Activated naive CD4-positive, alpha-beta T cell treated with anti-CD3 and anti-CD28 coated beads, Interleukin-2, amount 10 ng/mL, durations not matched to agents 5 hours and 36 hours (primary cell): ENCODE measurements at places on chromosomes 2 and 18. TPM values are rescaled to one million over a fixed set of nuclear protein-coding genes. Genes with fewer than 3 reads are reported as not detected.

SPHKAP gene
- total RNA-seq, result not detected

SCN2A gene
- not detected for total RNA-seq

UGT1A8 gene
- not detected for total RNA-seq

ANKRD36 gene
- total RNA-seq, result 58.0 TPM

CFC1B gene
- not detected for total RNA-seq

FSHR gene
- not detected for total RNA-seq

LDLRAD4 gene
- 28.9 TPM for total RNA-seq

NT5DC4 gene
- not detected for total RNA-seq

FAM136A gene
- 33.5 TPM for total RNA-seq

HOXD10 gene
- not detected for total RNA-seq

MAPK4 gene
- not detected for total RNA-seq

SPEG gene
- 1.7 TPM for total RNA-seq

KCNG2 gene
- not detected for total RNA-seq

MALL gene
- not detected for total RNA-seq

PTPRM gene
- total RNA-seq, result 3.4 TPM

KHK gene
- 10.1 TPM for total RNA-seq

ITPRIPL1 gene
- total RNA-seq, result 27.9 TPM

ABI2 gene
- 21.3 TPM for total RNA-seq

TUBA3D gene
- not detected for total RNA-seq

PPIG gene
- total RNA-seq, result 59.0 TPM

SP140L gene
- total RNA-seq, result 121 TPM

COL3A1 gene
- 0.51 TPM for total RNA-seq

TUBB8B gene
- total RNA-seq, result not detected

HOXD4 gene
- not detected for total RNA-seq

RAPH1 gene
- total RNA-seq, result 3.0 TPM

SCYGR4 gene
- not detected for total RNA-seq

MC4R gene
- total RNA-seq, result not detected

ABCG8 gene
- not detected for total RNA-seq

COL4A3 gene
- not detected for total RNA-seq

HRH4 gene
- 0.17 TPM for total RNA-seq

ST8SIA5 gene
- not detected for total RNA-seq

RUFY4 gene
- total RNA-seq, result 0.88 TPM

DCDC2C gene
- not detected for total RNA-seq

WDR43 gene
- 59.4 TPM for total RNA-seq

SFTPB gene
- total RNA-seq, result not detected

IL1R1 gene
- 0.75 TPM for total RNA-seq

LYPD6 gene
- total RNA-seq, result not detected

CD8B gene
- total RNA-seq, result 3.0 TPM

COL6A3 gene
- 0.43 TPM for total RNA-seq

SLC39A10 gene
- total RNA-seq, result 77.7 TPM

CAVIN2 gene
- total RNA-seq, result not detected

FIGN gene
- total RNA-seq, result not detected

ERFE gene
- total RNA-seq, result 0.10 TPM

IHH gene
- not detected for total RNA-seq

PAX8 gene
- 1.6 TPM for total RNA-seq
